ENCODE measurements at places on chromosomes 1 and 21.

DNA sequence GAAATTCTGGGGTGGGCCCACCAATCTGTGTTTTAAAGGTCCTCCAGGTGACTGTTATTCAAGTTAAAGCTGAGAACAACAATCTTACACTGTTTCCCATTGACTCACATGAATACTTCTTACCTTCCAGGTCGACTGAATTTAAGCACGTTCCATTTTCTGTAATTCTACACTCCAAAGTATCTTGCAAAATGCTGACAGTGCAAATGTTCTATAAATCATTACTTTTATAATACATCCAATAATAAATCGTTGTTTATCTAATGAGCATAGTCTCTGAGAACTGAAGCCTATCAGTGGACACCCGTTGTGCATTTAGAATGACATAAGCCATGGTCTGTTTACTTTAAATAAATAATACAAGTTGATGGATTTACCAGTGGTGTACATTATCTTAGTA, 75.8 kb upstream of the FMO3 start:
- DNase-seq = no peak

- DNase-seq = no peak
Measured at GRCh38 chr1:100383743-100384405, 31.6 kb downstream of the CDC14A start.

DNA sequence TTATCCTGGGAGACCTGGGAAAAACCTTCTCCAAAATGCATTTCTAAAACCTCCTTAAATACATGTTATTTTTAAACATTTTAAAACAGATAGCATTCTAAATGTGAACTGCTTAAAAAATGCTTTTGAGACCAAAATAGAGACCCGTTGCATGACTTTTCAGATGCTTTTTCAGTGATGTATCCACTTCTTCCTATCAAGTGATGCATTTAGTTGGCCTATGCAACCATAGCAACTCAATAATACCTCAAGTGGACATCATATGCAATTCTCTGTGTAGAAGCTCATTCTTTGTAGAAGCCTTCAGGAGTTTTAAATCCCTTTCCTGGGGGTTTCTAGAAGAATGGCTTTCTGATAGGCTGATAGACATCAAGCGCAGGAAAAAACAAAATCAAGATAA, 94.5 kb upstream of the RAVER2 start:
- no peak for DNase-seq

- DNase-seq = no peak
Measured at GRCh38 chr1:158025576-158026230, 32.3 kb downstream of the KIRREL1 start.

DNA sequence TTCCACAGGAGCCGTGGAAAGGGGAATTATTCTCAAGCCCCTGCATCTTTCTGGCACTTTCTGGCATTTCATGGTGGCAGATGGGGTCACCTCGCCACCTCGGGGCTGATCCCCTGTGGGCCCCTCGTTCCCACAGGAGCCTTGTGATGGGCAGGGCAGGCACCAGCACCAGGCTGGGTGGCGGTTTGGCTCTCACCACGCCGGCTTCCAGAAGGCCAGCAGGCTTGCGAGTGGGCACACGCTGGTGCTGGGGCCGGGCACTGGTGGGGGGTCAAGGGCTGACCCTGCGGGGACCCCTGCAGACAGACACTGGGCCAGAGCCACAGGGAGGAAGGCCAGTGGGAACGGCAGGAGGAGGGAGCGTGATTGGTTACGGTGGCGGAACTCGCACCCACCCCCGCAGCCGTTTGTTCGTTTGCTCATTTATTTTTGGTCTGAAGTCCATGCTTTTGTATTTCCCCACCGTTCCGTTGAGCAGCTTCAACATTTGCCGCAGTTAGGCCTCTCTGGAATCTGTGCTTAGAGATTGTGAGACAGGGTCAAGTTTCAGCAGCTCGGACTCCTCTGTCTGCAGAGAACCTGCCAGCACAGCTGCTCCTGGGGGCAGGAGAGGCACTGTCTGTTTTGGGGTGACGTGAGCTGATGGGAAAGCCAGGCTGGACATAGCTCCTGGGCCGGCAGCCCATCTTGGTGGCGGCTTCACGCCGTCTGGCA, 5.3 kb downstream of the COL18A1 start:
- DNase-seq = peak; percentile 39

DNA sequence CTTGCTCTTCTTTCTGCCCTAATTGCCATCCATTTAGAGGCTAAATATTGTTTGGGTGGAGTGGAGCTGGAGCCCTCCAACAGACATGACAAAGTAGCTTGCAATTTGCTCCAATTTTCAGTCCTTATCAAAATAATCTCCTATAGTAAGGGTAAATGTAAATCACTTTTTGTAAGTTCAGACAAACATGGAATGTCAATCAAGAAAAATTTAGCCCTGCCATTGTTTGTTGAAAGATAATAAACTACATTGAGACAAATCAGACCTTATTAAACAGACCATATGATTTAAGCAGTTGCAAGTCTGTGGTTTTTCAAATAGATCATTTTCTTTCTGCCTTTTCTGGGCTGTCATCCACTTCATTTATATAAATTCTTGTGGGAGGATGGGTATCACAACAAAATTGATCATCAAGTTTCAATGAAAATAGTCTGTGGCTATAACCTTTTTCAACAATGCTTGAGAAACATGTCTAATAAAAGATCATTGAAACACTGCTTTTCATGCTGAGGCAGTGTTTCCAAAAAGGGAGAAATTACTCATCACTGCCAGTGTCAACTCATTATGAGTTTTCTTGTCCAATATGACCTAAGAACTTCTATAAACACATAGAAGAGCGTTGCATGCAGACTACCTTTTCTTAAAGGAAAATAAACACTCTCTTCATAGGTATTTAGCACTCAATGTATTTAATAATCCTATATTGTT, 1152.0 kb upstream of the B3GALT2 start:
- DNase-seq = no peak

DNA sequence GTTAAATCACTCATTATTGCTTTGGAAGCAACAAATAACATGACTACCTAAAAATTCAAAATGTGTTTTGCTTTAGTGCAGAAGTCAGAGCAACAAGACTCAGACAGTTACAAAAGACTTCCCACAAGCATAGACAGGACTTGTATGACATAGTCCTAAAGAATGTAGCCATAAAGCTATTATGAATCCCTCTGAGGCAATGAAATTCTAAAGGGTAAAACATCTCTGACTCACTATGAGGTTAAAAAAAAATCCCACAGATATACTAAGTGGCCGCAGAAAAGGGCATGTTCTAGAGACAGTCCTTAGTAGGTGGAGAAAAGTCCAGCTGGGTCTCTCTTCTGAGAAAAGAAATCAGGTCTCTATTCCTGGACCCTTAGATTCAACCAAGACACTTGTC, 4.9 kb downstream of the PRKAB2 start:
- no peak for DNase-seq

GRCh38 chr1:83932281-83932680, 66.7 kb downstream of the TTLL7 start:
- DNase-seq = no peak

GRCh38 chr1:223189903-223190724, 47.1 kb upstream of the TLR5 start:
- DNase-seq = no peak

GRCh38 chr1:25541425-25541824, 2.0 kb upstream of the LDLRAP1 start:
- no peak for DNase-seq

DNA sequence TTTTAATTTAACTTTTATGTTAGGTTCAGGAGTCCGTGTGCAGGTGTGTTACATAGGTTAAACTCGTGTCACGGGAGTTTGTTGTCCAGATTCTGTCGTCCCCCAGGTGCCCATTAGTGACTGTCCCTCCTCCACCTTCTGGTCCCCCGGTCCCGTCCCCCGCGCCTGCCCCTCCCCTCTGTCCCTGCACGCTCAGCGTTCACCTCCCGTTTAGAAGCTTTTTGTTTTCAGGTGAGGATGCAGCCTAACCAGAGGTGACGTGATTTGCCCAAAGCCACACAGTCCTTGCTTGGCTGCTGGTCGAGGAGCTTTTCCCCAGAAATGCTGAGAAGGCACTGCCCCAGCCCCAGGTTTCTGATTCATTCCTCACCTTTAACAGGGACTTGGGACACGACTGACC, 844 bp downstream of the C1orf146 start:
- DNase-seq = no peak

DNA sequence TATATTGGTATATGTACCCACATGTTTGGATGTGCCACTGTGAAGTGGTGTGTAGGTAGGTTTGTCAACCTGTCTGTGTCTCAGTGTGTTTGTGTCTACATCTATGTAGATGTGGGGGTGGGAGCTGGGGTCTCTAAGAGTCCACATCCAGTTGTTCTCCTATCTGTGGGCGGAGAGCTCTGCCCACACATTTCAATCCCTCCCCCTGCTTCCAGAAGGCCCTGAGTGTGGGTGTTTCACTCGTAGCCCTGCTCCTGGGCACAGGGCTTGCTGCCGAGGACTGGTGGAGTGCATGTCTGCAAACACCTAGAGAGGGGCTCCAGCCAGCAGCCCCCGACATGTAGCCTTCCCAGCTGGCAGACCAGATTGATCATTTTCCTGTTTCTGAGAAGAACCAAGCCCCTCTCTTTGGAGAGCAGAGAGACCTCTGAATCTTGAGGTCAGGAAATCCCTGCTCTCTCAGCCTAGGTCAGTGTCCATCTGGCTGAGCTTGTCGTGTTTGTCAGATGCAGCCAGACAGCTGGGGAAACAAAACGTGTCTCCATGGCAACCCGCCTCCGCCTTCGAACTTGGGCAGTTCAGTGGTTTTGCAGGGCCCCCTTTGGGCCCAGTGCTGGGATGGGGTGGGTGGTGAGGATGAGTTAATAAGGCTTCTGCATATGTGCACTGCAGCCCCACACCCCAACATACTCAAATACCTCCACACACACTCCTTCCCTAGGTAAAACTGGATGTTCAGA, 31.2 kb upstream of the SYNC start:
- no peak for DNase-seq

GRCh38 chr1:115874904-115875303, 34.0 kb upstream of the NHLH2 start:
- DNase-seq = no peak

Data from RWPE2 (cell line).